Inflammatory macrophage treated with lipopolysaccharide for 4 hours (primary cell): ENCODE measurements at places on chromosomes 11 and 22.

DNA sequence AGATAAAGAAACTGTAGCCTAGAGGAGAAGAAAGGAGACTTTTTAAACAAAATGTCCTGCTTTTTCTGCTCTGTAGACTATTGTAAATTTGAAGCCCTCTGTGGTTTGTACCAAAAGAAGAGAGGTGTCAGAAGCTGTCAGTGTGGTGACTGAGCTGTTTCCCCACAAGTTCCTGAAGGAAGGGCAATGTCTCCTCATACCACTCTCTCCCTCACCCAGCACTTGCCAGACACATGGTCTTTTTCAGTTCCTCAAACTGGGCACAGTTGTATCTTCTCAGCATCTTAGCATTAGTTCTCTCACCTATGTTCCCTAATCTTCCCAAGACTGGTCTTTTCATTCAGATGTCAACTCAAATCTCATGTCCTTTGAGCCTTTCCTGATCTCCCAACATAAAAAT lies 4.3 kb downstream of the BCO2 start:
- DNase-seq, result peak; percentile 77

- peak; percentile 38 for DNase-seq
Measured at GRCh38 chr11:86978756-86979608, 23.8 kb upstream of the FZD4 start.

DNA sequence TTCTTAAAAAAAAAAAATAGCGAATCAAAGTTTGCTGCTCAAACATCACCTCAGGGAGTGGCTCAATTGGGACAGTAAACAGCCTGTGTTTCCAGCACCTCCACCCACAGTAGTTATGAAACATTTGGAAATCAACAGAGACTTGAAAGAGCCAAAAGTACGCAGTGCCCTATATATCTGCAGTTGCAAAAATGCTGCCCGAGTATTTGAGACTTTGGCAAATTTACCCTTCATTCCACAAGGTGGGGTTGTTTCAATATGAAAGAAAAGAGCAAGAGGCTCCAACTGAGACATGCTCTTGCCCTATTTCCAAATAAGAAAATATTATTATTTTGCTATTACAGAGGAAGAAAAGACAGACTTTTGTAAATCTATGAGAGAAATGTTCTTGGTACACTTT lies 851.1 kb upstream of the RAG2 start:
- peak; percentile 32 for DNase-seq

DNA sequence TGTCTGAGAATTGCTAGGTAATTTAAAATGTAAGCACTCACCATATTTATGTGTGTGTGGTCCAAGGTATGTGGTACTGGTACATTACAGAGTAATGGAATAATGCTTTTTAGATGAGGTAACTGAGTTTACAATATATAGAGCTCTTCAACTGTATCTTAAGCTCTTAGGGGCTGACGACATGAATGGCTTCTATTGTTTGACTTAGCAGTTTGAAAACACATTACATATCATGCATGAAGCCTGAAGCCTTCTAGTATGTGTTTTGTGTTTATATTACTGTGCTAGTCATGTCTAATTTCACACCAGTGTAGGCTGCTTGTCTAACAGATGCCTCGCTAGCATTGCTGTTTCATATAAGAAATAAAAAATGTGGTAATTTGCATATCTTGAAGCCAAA lies 37.2 kb downstream of the GAS2 start:
- no peak for DNase-seq

- DNase-seq, result no peak
Measured at GRCh38 chr11:82978422-82979099, 77.0 kb downstream of the DDIAS start.

GRCh38 chr11:4092026-4092425 lies 2.6 kb upstream of the RRM1 start:
- DNase-seq, result peak; percentile 77

GRCh38 chr11:59302991-59303390 lies 55.7 kb upstream of the OR5AN1 start:
- no peak for DNase-seq

GRCh38 chr11:57546869-57547475 lies 9.6 kb downstream of the SMTNL1 start:
- DNase-seq, result peak; percentile 43

GRCh38 chr11:133149698-133150097 lies 382.6 kb downstream of the OPCML start:
- no peak for DNase-seq

GRCh38 chr11:102001657-102002338 lies 45.4 kb upstream of the CFAP300 start:
- DNase-seq, result no peak

DNA sequence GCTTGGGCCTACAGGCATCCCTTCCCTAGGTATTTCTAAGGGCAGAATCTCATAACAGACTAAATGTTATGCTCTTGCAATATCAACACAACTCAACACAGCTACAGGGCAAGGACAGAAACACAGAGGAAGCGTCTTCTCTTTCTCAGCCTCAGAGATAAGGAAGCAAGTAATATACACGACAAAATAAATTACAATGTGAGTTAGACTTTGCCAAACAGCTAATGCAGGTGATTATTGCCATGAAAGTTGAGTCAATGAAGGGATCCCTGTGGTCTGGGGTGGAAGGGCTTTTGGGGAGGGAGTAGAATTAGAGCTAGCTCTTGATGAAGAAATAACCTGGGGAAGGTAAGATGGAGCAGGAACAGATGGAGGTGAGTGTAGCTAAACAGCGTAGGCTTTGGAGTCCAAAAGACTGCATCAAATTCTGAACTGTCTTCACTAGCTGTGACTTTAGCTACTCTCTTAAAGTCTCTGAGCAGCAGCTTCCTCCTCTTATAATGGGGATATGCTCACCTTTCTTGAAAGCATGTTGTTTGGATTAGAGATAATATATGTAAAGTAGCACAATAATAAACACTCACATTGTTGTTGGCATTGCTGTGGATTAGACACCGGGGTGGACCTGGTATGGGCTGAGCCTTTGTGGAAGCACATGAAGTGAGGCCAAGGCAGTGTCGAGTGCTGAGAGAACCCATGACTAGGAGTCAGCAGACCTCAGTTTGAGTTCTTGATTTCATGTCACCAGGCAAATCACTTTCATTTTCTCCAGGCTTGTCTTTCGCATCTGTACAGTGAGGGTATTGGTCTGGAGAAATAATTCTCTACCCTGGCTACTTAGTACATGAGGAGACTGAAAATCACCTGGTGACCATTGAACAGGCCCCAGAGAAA lies 41.0 kb upstream of the AQP11 start:
- peak; percentile 83 for DNase-seq

- no peak for DNase-seq
Measured at GRCh38 chr11:69509381-69509780, 27.9 kb downstream of the LINC01488 start.

DNA sequence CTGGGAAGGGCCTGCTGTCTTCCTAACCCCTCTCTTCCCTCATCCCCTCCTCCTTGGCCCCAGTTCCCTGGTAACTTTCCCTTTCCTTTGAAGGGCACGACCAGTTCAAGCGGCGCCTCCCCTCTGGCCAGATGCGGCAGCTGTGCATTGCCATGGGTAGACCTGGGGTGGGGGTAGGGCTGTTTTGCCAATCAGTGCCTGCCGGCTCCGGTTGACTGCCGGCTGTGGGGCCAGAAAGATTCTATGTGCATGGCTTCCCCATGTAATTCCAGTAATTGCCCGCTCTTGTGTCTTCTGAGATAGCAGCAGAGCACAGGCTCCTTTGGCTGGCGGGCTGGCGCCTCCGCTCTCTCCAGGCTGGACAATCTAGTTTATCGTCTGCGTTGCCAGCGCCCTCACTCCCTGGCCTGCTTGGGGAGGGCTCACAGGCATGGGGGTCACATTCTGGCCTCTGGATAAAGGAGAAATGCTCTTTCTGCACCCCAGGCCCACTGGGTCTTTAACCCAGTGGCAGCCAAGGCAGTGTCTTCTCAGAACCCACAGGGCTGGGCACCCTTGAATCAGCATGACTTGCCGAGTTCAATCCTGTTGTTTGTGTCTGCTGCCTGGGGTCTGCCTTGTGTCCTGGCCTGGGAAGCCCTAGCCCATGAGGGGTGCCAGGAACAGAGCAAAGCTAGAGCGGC lies 9.4 kb downstream of the SIDT2 start:
- no peak for DNase-seq

DNA sequence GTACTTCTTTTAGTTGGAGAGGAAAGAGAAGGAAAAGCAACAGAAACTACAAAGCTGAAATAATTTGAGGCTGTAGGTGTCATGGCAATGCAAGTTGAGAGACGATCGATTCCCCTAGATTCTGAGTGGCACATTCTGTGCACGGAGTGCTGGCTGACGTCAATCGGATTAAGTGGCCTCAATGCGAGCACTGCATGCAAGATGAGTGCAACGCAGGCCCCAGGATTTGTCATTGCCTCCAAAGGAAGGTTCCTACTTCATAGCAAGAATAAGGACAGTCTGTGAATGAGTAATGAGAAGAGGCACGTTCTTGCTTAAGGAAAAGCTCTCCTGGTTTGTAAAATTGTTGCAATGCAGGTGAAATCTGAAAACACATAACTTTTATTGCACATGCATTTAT lies 892.4 kb downstream of the KCNA4 start:
- DNase-seq, result no peak

DNA sequence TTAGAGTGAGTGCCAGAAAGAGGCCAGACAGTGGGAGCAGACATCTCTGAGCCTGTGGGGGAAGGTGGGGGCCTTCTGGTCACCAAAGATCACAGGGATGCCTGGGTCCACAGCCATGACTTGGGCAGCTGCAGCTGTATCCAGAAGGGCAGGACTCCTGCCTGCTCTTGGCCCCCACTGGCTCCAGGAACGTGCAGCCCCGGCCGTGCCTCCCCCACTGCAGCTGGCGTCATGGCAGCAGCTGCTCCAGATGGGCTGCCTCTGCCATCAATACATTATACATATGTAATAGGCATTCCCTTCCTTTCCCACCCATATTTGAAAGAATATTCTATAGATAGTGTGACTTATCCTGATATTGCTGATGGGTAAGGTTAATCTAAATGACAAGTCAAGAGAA lies 195.5 kb upstream of the SNX19 start:
- DNase-seq, result no peak

- DNase-seq, result peak; percentile 40
Measured at GRCh38 chr11:118448294-118448693, 12.0 kb downstream of the KMT2A start.

GRCh38 chr22:23102776-23103175 lies 32.5 kb downstream of the GNAZ start:
- no peak for DNase-seq

DNA sequence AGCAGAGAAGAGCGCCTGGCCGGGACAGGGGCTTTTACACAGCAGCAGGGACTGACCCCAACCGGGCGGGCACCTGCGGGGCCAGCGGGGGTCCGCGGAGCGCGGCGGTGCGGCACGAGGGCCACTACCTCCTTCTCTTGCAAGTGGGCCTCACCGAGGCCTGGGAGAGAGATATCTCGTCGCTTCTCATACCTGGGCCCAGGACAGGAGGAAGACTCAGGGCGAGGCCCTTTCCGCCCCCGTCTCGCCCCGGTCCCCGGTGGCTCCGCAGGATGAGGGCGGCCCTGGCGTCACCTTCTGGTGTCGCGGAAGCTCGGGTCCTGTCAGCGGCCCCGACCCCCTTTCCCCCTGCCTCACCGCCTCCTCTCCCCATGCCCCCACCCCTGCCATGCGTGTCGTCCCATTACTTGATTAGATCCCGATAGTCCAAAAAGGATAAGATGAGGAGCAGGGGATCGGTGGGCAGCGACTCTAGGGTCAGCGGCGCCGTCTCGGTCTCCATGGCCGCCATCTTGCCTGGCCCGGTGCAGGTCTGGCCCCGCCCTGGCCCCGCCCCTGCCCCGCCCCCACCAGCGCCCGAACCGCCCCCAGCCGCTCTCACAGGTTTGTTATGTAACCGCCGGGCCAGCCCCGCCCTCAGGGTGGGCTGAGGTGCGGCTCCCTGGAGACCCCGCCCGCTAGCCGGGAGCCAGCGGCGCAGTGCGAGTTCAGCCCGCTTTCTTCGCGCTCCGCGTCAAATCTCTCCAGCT lies at the start of gene FBXO3:
TSS of gene FBXO3 (minus strand) at position 534 of the 749 bp plus-strand sequence. CDS start at position 511, 23 bp downstream.
- DNase-seq, result peak; percentile 66

- no peak for DNase-seq
Measured at GRCh38 chr11:41320653-41321052, 138.8 kb downstream of the LRRC4C start.

GRCh38 chr22:40628354-40629042 lies 8.0 kb downstream of the MRTFA start:
- DNase-seq, result peak; percentile 89

DNA sequence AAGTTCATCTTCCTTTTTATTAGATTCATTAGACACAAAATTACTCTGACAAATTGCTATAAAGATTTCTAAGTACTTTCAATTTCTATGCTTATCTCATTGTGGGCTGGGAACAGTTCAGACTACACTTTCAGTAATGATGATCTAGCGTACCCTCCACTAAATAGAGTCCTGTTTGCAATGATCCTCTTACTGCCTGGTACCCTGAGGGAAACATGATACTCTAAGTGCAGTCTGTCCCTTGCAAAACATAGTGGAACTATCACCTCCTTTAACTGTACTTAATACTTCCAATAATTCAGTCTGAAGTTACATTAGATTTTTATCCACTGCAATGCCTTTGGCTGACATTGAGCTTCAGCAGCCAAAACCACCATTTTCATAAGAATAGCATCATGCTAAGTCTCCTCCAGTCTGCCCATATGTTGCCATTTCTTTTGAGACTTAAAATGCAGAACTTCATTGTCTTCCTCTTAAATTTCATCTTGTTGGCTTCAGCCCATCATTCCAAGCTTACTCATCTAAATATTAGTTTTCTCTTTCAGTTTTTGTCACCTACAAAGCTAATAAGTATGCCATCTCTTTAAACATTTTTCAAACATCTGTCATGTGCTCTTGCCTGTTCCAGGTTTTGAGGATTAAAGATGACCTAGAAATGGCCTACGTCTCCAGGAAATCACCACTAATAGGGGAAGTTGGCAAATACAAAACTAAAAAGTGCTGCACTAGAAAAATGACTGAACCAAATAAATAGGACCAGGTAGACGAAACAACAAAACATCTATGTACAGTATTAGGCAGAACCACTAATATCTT lies 55.5 kb downstream of the PAK1 start:
- peak; percentile 74 for DNase-seq

DNA sequence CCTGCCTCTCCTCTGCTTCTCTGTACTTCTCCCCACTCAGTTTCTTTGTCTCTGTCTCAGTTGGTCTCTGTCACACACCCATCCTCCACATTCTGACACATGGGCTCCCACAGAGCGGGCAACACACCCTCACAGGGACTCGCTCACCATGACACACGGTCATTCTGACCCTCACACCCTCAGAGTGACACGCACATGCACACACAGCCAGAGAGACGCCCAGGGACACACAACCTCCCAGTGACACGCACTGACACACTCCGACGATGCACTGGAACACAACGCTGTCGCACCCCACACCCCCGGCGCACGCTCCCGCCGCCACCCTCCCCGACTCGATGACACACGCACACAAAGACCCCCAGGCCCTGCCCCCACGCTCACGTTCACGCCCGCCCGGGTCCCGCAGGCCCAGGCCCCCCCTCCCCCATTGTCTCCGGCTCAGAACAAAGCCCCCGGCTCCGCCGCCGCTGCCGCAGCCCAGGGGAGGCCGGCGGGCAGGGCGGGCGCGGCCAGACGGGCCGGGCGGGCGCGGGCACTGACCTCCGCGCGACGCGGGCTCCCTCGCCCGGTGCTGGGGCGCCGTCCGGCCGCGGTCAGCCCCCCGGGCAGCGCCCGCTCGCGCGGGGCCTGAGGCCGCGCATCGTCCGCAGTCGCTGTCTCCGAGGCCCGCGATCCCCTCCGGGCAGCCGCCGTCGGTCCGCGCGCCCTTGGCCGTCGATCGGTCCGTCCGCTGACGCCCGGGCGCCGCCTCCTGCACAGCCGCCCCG lies 404 bp downstream of the DCHS1 start:
- DNase-seq, result no peak
